ENCODE measurements at places on chromosomes 12 and 14. TPM values are rescaled to one million over a fixed set of nuclear protein-coding genes. Genes with fewer than 3 reads are reported as not detected.
A peak's percentile ranks its signal among the peaks of the same experiment; 100 is the strongest.

DNA sequence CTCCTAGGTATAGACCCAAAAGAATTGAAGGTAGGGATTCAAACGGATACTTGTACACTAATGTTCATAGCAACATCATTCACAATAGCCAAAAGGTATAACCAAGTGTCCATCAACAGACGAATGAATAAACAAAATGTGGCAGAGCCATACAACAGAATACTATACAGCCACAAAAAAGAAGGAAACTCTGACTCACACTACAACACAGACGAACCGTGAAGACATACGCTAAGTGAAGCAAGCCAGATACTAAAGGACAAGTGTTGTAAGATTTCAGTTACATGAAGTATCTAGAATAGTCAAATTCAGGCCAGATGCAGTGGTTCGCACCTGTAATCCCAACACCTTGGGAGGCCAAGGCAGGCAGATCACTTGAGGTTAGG, 19.1 kb downstream of the CAMKK2 start:
- no peak for DNase-seq

DNA sequence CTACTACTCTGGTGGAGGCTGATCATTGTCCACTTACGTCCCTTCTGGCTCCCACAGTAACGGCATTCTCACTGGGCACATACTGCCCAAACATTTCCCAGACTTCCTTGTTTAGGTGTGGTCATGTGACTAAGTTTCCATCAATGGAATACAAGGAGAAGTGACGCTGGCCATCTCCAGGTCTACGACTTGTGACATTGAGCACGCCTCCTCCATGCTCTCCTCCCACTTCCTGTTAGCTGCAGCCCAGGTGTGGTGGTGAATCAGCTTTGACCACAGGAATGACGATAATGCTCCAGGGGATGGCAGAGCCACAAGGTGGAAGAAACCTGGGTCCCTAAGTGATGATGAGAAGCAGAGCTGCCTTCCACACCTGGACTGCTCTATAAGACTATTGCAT, 6.0 kb upstream of the SLC24A4 start:
- DNase-seq, result no peak

GRCh38 chr12:2390850-2391390, 338.1 kb downstream of the CACNA1C start:
- no peak for DNase-seq

DNA sequence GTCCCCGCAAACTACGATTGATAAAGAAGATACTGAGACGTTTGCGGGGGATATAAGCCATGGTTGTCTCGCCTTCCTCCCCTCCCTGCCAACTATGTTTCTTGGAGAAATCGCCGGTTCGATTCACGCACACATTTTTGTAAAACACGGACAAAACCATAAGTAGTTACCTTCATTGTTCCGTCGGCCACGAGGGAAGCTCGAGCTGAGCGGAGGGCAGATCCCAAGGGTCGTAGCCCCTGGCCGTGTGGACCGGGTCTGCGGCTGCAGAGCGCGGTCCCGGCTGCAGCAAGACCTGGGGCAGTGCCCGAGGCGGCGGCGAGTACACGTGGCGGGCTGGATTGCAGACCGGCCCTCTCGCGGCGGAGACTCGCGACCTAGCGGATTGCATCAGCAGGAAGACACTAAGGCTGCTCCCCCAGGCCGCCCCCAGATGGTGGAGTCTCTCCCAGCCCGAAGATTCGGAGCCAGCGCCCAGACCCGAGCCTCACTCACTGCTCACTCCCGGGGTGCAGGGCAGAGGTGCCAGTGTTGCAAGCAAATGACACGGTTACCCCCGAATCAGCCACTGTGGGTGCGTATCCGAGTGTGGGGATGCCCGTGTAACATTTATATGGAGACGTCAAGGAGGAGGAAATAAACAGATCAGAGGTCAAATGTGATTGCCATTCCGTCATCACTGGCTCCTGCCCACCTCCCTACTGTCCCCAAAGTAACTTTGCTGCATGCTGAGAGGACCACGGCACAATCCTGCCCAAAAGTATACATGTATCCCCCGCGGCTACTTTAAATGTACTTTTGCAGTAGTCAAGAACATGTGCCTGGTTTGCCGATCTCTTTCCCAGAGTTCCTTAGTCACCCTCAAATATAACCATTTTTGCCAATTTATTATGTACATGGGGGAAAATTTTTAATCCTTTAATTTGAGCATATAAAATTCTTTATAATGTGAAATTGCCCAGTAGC, at the start of gene BCAT1:
Gene BCAT1, minus strand, starts transcription at position 345 of the 966 bp plus-strand sequence. Its CDS starts 169 bp downstream, at position 176.
- DNase-seq, result peak; percentile 76

DNA sequence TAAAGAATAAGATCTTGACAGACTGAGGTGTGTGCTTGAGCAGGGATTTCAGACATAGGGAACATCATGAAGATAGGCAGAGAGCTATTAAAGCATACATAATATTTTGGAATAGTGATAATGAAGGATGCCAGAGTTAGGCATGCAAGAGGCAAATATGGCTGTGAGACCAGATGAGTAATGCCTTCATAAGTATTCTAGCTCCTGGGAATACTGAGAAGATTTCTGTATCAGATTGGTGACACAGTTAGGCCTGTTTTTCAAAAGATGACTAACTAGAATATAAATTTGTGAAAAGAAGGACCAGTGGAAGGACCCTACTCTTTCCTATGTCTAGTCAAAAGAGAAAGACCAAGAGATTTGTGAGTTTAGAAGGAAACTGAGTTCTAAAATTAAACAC, 108.8 kb downstream of the TXNDC16 start:
- no peak for DNase-seq

- DNase-seq, result no peak
Observed at GRCh38 chr12:120092551-120093335, 23.8 kb downstream of the RAB35 start.

GRCh38 chr12:25558586-25558985, 5.5 kb upstream of the LMNTD1 start:
- DNase-seq, result no peak

GRCh38 chr12:132481771-132482745, 7.9 kb upstream of the FBRSL1 start:
- DNase-seq, result no peak

GRCh38 chr14:69985463-69985862, 106.2 kb downstream of the SMOC1 start:
- DNase-seq, result no peak

GRCh38 chr14:29223947-29224346, 457.4 kb downstream of the FOXG1 start:
- DNase-seq, result no peak

Gene TSPAN19
- 0.15 TPM for total RNA-seq

Gene TULP3
- 4.4 TPM for total RNA-seq

Gene C12orf54
- not detected for total RNA-seq

Gene PTPRO
- 0.98 TPM for total RNA-seq

Gene VRTN
- total RNA-seq, result not detected

Gene TMEM120B
- 8.9 TPM for total RNA-seq

Gene HOXC6
- total RNA-seq, result 0.41 TPM

Gene CCDC60
- not detected for total RNA-seq
